ENCODE measurements at places on chromosomes 12 and 14.
A peak's percentile ranks its signal among the peaks of the same experiment; 100 is the strongest.

DNA sequence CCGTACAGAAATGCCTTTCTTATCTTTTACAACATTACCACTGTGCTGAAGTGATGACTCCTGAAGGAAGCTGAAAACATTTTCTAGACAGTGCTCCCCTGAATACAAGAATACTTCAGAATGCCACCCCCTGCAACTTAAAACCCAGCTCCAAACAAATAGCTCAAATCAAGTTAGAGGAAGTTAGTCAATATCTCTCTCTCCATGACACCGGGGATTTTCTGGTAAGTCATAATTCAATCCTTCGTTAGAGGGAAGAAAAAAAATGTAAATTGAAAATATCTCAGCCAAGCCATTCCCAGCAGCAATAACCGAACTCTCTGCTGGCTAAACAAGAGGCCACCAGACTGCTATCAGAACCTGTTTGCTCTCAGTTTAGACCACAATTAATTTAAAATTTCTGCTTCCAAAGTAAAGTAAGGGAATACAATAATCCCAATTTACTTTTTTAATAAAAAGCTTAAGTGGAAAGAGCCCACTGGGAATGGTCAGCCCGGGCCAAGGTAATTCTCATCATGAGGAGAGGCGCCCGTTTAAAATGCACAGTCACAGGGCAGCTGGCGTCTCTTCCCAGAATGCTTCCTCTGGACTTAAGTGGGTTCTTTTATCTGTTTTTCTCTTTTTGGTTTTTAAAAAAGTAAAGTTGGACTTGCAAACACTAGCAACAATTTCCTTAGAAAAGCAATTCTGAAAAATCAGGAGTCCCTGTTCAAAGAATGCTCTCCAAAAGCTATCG lies 710.1 kb upstream of the STXBP6 start:
- DNase-seq = no peak

GRCh38 chr12:32366714-32367113 lies 32.6 kb upstream of the FGD4 start:
- DNase-seq = no peak

GRCh38 chr12:121499929-121500793 lies 80.7 kb downstream of the KDM2B start:
- DNase-seq = peak; percentile 62

- DNase-seq = no peak
Measured at GRCh38 chr14:88746052-88746451, 46.7 kb downstream of the EML5 start.

GRCh38 chr12:45336762-45337596 lies 121.1 kb downstream of the ANO6 start:
- no peak for DNase-seq

DNA sequence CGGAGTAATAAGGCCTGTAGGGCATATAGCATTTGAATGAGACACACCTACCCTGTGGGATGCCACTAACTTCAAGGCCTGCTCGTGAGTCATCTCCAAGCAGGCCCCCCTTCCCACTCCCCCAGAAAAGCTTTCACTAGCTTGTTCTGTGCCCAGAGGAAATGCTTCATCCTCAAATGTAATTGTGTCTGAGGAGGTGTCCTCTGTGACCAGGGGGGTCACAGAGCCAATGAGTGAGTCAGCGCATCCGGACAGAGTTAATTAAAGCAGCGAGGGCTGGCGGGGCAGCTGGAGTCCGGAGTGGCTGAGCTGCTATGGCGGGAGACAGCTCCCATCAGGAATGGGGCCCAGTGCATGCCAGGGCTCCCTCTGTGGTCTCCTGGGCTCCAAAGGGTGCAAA lies 27.0 kb upstream of the ESRRB start:
- no peak for DNase-seq

GRCh38 chr12:81284137-81284536 lies 206.3 kb downstream of the ACSS3 start:
- no peak for DNase-seq

GRCh38 chr14:62076368-62076767 lies 314.1 kb downstream of the SNAPC1 start:
- DNase-seq = no peak

- DNase-seq = no peak
Measured at GRCh38 chr14:48726080-48726642, 860.0 kb downstream of the RPS29 start.

DNA sequence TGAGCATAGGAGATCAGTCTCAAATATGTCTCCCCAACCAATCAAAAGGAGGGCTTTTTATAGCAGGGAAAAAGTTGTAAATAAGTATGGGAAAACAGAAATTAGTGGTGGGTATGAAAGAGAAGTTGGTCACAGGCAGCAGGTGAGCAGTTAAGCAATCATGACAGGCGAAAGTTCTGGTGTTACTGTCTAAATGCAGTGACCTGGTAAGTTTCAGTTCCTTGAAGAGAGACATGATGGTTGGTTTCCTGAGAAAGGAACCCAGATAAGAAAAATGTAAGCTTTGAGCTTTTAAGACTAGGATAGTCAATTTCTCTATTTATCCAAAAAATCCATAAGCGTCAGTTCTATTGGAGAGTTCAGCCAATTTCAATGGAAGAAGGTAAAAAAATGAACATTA lies 466.2 kb upstream of the FLRT2 start:
- DNase-seq = no peak

GRCh38 chr12:27185234-27186021 lies 58.7 kb upstream of the STK38L start:
- DNase-seq = peak; percentile 16

GRCh38 chr12:120865098-120865497 lies 39.1 kb downstream of the SPPL3 start:
- DNase-seq = no peak

DNA sequence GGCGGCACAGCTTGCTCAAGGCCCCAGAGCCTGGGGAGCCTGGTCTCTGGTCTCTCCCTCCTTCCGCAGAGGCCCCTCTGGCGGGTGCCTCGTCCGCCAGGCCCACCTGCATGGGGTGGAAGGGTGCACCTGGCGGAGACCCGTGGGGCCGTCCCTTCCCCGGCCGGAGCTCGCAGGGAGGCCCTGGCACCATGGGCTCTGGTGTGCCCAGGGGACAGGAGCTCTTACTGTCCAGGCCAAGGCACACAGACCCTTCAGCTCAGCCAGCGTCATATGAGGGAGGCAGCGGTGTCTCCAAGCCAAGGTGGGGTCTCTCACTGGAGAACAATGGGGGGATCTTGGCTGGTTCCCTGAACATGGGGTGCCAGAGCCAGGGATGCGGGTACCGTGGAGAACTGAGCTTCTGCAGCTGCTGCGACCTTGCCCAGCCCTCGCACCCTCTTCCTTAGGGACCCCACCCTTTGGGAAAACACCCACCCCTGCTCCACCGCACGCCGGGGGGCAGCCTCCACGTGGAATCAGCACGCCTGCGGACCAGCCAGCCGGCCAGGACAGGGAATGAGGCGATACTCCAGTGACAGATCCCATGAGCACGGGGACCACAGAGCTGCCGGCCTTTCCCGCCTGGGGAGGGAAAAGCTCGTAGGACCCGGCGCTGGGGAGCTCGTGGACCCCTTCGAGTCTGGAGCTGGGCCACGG lies 25.7 kb upstream of the GALNT9 start:
- no peak for DNase-seq

- no peak for DNase-seq
Measured at GRCh38 chr12:88185988-88186387, 43.9 kb downstream of the TMTC3 start.

DNA sequence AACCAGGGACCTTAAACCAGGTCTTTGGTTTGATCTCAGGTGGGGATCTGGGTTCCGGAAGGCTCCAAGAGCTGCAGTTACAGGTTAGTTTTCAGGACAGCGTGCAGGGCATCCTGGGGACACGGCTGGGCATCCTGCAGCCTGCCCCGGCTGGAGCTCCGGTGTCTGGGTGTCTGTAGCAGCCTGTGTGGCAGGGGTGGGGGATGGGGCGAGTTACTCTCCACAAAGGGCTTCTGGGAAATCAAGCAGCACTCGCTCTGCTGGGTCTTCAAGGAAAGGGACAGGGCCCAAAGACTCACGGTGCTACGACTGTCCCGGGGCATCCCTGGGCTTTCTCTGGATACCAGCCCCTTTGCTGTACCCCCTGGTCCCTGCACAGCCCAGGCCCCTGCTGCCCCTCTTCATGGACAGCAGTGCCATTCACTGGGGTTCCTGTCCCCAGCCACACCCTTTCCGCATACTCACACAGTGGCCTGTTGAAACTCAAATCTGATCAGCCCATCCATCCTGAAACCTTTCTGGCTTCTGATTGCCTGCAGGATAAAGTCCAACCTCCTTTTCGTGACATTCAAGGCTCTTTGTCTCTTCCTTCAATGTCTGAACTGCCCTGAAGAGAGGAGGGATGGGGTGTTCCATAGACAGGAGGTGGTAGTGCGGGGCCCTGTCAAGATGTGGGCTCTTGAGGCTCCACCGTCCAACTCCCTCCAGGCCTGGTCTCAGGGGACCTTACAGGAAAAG lies 22.2 kb upstream of the PPP1R13B start:
- no peak for DNase-seq

DNA sequence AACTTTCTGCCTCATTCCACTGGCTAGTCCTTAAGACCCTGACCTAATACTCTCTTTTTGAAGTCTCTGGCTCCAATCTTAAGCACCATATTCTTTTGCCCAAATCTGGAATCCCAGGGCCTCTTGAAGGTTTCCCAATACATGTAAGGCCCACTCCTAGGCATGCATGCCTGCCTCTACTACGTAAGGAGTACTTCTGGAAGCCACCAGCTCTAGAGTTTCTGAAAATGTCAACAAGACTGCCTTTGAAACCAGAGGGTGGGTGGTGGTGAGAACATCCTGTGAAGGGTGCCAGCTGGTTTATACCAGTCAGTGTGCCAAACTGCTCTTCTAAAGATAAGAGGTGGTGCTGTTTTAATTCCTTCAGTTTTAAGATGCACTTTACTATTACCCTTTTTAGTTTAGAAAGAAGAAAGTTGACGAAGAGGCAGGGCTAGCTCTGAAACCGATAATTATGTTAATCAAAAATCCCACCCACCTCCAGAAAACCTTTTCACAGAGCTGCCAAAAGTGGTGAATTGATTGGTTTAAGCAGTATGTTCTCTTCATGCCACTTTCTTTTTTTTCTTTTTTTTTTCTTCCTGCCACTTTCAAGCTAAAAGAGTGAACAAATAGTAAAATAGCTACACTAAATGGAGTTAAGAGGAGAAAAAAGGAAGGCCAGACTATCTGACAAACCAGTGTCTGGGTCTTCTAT lies 8.7 kb upstream of the WDR89 start:
- peak; percentile 13 for DNase-seq

GRCh38 chr14:103529383-103530365 lies 678 bp downstream of the TRMT61A start:
- DNase-seq = no peak

DNA sequence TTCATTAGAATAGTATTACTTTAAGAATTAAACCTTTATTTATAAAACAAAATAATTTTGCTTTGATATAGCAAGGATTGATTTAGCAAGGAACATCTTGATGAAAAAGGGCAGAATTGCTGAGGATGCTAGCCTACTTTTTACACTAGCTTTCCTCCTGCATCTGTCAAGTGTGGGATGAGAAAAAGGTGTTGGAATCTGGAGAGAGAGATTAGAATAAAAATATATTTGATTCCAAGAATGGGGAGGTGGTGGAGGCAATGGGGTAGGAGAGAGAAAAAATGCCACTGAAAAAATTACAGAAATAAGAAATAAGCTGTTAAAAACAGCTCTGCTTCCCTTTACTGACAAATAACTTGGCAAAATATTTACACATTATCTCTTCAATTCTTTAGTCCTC lies 98.9 kb downstream of the NUMB start:
- no peak for DNase-seq

- no peak for DNase-seq
Measured at GRCh38 chr14:28493516-28493915, 273.1 kb upstream of the FOXG1 start.

- no peak for DNase-seq
Measured at GRCh38 chr12:120719072-120719471, 6.6 kb upstream of the ACADS start.

- DNase-seq = no peak
Measured at GRCh38 chr12:50218386-50218785, 51.2 kb upstream of the CERS5 start.

- no peak for DNase-seq
Measured at GRCh38 chr14:54354096-54354495, 42.7 kb upstream of the CDKN3 start.

- no peak for DNase-seq
Measured at GRCh38 chr14:97185186-97185585, 388.0 kb downstream of the VRK1 start.

DNA sequence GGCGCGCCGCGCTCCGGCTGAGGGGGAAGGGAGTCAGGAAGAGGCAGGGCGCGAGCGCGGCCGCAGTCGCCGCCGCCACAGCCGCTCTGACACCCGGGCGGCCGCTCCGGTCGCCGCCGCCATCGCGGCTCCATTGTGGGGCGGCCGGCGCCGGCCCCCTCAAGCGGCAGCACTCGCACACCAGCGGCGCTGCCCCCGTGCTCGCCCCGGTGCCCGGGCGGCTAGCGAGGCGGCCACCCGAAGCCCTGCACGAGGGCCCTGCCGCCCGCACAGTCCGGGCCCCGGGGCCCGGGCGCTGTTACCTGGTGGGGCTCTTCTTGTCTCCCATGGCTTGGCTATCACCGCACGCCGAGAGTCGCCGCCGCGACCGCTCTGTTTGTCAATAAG lies 202 bp downstream of the YAF2 start:
- DNase-seq = peak; percentile 34

GRCh38 chr14:106218174-106218573 lies 691.8 kb downstream of the TMEM121 start:
- no peak for DNase-seq

GRCh38 chr12:114757684-114758325 lies 73.8 kb upstream of the TBX3 start:
- DNase-seq = no peak

DNA sequence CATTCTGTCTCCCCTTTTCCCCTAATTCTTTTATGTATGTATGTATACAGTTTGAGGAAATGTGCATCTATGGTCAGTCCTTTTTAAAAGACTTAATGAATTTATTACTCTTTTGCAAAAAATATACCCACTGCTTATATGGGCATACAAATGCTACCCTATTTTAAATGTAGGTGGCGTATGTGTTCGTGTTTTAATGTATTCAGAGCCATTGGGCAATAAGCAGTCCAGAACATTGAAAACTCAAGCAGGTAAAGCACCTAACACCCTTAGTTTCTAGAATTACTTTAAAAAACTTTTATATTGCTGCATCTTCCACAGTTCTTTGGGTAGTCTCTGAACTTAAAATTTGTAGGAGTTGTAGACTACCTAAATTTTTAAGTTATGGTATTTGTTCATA lies 42.6 kb upstream of the A2ML1 start:
- no peak for DNase-seq

DNA sequence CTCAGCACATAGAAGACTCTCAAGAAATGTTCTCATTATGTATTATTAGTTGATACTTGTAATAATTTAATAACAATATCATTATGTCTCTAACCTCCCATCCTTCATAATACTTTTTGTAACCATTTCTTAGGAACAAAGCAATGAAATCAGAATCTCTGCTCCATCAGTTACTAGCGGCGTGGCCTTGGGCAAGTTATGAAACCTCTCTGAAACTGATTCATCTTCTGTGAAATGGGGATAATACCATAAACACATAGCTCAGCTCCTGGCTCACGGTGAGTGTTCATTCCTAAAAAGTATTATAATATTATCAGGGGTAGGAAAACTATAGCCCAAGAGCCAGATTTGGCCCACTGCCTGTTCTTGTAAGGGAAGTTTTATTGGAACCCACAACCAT lies 11.4 kb upstream of the CMKLR1 start:
- no peak for DNase-seq

GRCh38 chr14:86015941-86016340 lies 486.0 kb downstream of the FLRT2 start:
- no peak for DNase-seq

All from activated T-cell treated with anti-CD3 and anti-CD28 coated beads for 48 hours (primary cell).